Prostate gland (tissue), 2 donors: ENCODE measurements at places on chromosomes 2 and 18. TPM values are rescaled to one million over a fixed set of nuclear protein-coding genes. Genes with fewer than 3 reads are reported as not detected.

DNA sequence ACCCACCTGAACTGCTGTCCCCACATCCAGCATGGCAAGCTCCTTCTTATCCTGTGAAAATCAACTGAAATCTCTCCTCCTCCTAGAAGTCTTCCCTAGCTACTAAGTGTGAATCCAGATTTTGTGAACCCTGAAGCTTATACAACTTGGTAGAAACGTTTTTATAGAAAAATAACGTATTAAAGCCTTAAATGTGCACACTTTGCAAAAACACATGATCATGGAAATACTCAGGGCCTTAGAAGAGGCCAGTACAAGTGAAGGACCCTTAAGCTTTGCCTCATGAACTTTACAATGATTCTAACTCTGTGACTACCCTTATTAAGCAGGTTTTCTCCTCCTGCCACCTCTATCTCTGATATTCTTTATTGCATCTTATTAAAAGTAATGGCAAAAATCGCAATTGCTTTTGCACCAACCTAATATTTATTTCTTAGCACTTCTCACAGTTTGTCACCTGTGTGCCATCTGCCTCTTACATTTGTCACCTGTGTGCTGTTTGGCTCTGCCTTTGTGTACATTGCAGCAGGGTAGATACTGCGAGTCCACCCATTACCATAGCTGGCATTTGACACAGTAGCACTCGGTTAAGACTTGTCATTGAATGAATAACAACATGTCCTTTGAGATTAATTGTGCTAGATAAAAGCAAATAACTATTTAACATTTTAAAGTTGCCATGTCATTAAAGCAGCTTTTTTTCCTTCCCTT, 42.2 kb downstream of the FRZB start:
- no peak for DNase-seq

- DNase-seq: no peak
Measured at GRCh38 chr2:134244086-134244485, 9.8 kb upstream of the MGAT5 start.

DNA sequence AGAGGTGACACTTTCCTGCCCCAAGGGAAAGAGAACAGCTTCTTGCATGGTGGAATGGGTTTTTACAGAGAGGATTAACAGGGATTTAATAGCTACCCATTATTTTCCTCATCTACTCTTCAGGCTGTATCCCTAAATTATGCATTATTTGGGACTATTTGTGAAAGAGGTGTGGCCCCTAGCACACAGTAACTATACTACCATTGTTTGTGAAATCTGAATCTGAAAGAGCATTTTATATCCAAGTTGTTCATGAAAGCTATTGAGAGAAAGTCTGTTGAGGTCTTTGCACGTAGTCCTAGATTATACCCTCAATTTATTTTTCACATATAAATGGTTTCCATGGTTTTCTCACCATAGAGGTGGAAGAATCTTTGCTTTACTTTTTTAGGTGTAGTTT, 78.1 kb downstream of the SPTBN1 start:
- no peak for DNase-seq

DNA sequence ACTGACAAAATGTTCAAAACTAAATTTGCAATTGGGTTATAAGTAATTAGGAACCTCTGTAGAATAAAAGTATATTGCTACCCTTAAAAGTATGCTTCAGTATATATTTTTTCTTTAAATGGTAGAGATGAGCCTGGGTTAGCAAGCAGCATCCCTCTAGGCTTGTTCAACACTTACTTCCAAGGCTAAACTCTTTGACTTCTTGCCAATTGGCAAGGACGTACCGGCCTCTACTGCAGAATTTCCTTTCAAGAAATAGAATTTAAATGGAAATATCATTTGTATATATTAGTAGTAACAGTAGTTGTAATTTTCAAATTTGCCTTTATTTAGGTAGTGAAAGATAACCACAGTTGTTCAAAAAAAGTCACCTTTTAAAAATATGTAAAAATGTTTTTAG, 105.1 kb upstream of the SLC38A11 start:
- no peak for DNase-seq

- DNase-seq: no peak
Measured at GRCh38 chr2:33160191-33160590, 213.4 kb downstream of the LTBP1 start.

DNA sequence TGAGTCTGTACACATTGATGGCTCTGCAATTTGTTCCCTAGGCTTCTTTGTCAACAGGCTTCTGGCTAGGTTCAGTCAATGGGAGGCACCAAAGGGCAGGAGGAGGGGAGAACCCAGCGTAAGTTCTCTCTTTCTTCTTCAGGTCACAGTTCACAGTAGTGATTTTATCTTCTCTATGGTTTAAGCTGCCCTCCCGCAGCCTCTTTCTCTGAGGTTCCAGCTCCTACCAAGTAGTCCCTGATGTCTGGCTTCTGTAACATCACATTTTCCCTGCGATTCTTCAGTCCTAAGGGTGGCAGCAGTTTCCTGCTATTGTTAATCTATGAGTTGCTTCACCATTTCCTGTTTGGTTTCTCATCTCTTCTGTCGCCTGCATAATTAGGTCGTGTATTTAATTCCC, 107.4 kb downstream of the CPO start:
- DNase-seq: no peak

GRCh38 chr2:2662847-2663356, 331.8 kb upstream of the MYT1L start:
- peak; percentile 67 for DNase-seq

GRCh38 chr2:70751881-70752280, 16.1 kb downstream of the ADD2 start:
- DNase-seq: no peak

- no peak for DNase-seq
Measured at GRCh38 chr18:11864471-11864870, 13.3 kb downstream of the CHMP1B start.

GRCh38 chr18:70411307-70411706, 122.5 kb downstream of the SOCS6 start:
- no peak for DNase-seq

GRCh38 chr2:174334781-174335251, at the start of gene SP9:
Gene SP9, plus strand, starts transcription at chr2:174334954. Its CDS starts 139 bp downstream, at chr2:174335093.
- no peak for DNase-seq

HDLBP gene
- 529 TPM for total RNA-seq

HNMT gene
- total RNA-seq: 83.2 TPM

MC4R gene
- total RNA-seq: not detected

AGXT gene
- total RNA-seq: not detected

SPTBN1 gene
- total RNA-seq: 348 TPM

SCYGR4 gene
- not detected for total RNA-seq

CMPK2 gene
- total RNA-seq: 13.4 TPM
